Colonic mucosa (tissue), 4 donors: ENCODE measurements at places on chromosomes 7 and 10.

GRCh38 chr10:86344714-86345161 lies 21.9 kb downstream of the GRID1 start:
- DNase-seq = no peak

DNA sequence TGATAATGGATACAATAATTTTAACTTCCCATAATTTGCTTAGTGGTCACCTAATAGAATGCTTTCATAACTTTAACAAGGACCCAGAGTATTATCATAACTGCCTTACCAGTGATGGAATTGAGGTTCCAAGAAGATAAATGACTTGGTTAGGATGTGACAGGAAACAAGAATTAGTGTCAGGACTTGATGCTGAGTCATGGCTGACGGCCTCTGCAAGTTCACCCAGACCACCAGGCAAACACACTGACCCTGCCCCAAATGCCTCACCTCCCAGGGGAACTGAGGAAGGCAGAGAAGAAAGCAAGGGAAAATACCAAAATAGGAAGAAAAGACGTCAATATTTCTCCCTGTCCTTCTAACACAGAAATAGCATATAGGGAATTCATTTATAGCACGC lies 636.3 kb downstream of the PARD3 start:
- no peak for DNase-seq

DNA sequence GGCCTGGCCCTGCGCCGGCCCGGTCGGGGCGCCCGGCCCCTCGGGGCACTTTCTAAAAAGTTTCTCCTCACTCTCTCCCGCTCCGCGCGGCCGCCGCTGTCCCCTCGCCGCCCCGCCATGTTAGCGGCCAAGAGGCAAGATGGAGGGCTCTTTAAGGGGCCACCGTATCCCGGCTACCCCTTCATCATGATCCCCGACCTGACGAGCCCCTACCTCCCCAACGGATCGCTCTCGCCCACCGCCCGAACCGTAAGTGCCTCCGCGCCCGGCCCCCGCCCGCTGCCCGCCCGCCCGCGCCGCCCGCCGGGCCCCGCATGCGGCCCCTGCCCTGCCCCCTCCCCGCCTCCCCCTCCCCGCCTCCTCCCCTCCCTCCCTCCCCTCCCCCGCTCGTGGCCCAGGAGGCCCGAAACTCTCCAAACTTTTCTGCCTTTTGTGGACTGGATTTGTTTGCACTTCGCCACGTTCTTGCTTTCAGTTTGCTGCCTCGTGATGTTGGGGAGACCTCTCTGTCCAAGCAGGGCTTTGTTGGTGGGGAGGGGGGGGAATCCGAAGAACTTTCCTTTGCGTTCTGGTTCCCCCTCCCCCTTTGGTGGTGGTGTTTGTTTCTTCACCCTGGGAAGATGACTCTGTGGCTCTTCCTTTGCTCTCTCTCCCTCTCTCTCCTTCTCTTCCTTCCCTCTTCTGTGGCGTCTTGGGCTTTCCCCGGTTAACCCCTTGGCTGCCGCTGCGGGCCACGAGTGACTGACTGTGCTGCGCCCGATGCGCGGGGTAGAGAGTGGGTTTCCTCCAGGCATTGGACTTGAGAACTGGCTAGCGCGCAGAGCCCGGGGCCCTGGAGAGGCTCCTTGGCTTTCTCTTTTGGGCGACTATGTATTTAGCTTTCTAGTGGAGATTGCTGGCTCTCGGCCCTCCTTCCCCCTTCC lies 1.6 kb downstream of the TCF7L2 start:
- peak; percentile 68 for DNase-seq

DNA sequence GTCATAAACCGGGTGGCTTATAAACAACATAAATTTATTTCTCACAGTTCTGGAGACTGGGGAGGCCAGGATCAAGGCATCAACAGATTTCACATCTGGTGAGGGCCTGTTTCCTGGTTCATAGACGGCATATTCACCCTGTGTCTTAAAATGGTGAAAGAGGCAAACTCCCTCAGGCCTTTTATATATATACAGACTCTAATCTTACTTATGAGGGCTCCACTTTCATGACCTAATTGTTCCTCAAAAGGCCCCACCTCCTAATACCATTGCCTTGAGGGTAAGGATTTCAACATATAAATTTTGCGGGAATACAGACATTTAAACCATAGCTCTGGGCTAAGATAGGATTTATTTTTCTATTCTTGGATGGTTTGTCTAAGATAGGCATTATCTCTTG lies 187.2 kb downstream of the PPP1R3A start:
- DNase-seq = no peak

DNA sequence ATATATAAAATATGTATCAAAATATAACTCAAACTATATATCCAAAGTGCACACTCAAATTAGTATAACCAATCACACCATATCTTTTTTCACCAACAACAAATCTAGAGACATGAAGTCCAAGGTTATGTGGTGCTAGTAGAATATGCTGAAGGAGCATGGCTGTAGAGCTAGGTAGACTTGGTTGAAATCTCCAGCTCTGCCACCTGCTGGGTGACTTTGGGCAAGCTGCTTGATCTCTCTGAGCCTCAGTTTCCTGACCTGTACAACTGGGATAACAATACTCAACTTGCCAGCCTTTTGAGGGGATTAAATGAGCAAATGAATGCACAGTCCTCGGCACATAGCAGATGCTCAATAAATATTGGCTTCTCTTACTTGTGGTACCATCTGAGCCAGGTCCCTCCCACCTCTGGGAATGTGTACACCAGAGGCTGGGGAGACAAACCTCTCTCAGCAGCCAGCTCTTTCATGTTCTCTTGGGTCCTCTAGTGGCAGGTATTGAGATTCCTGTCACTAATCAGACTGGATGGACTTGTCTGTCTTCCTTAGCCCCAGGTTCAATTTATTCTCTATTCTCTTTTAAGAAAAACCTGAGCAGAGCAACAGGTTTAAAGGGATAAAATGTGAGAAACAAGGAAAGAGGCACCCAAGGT lies 94.3 kb upstream of the PDE1C start:
- no peak for DNase-seq

DNA sequence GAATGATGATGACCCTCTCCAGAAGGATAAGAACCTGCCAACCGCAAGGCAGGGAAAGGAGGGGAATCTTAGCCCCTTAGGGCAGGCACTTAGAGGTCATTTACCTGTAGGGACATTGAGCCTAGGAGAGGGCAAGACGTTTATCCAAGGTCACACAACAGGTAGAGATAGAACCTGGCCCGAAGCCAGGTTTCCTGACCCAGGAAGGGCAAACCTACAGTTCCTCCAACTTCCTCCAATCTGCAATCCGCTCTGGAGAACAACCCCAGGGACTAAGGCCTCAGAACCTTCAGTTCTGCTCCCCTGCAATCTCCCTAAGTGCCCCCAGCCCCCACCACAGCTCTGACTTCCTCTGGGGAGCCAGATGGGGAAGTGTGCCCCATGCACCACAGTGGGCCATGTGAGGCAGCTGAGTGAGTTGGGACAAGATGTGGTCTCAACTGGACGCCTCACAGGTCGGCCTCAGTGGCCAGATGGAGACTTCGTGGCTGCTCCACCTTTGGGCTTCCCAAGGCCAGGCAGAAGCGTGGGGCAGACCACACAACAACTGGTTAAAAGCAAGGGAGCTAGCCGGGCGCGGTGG lies 1.4 kb upstream of the PSAP start:
- peak; percentile 45 for DNase-seq

DNA sequence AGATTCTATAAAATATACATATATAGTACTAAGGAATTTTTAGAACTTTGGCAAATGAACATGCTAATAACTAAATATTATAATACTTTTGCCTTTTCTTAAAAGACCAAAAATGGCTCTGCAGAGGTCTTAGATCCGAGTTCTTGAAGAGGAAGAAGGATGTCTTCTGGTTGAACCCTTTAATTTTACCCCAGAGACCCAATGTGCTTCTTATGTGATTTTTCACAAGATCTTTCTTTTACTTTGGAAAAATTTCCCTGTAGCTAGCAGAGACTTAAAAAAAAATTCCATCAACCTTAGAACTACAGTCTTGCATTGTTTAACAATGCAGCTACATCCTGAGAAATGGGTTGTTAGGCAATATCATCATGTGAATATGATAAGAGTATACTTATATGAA lies 663.2 kb downstream of the PARD3 start:
- no peak for DNase-seq

DNA sequence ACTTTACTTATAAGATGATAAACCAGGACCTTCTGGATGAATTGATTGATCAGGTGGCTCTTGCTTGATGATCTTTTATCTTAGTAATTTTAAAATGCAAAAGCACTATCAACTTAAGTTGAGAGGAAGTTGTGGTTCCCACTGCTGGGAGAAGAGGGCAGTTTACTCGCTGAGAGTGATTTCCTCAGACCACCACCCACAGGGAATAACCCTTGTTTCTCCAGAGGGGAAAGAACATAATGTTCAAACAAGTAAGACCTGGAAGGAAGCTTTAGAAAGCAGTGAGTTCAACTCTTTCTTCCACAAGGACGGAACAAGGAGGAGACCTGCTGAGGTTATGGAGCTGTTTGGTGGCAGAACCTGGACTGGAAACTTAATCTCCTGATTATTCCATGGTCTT lies 138.7 kb downstream of the FAM204A start:
- DNase-seq = no peak

GRCh38 chr7:143392875-143393266 lies 11.7 kb downstream of the ZYX start:
- DNase-seq = no peak

DNA sequence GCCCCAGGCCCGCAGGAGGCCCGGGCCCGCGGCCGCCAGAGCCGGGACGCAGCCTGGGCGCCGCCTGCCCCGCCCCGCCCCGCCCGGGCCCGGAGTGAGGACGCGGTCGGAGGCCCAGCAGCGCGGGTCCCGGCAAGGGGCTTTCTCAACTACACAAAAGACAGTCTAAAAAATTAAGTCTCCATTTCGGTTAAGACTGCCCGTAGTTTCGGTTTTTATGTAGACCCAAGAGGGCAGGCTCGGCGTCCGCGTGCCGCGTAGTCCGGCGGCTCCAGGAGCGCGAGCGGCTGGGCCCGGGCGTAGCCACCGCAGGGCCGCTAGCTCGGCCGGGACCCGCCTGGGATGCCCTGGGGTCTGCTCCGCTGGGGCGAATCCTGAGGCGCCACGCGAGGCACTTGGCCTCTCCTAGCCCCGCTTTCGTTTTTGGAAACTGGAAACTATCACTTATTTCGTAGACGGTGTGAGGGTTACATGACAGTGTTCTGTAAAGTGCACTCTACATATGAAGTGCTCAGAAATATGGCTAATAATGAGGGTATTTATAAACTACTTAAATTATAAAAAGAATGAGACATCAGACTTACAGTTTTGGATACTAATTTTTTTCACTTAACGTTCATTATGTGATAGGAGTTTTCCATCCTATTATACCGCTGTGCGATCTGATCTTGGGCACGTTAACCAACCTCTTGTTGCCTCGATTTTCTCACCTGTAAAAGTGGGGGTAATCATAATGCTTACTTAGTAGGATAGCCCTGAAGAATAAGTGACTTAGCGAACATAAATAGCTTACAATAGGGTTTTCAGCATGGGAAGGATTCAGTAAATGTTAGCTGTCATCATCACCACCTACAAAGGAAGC lies 573 bp downstream of the BLVRA start:
- DNase-seq = peak; percentile 41

DNA sequence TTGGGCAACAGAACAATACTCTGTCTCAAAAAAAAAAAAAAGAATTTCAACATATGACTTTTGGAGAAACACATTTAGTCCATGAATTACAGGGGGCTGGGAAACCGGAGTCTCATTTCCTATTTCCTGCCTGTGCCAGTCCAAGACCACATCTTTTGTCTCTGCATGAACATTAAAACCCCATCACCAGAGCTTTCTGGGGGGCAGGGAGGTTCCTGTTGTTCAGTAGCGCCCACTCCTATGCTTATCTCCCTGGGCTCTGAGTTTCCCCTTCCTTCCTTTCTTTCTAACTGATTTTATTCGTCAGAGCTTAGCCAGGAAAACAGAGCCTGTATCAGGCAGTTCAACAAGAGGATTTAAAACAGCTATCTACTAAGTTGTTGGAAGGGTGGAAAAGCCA lies 119.3 kb downstream of the CALN1 start:
- DNase-seq = no peak

DNA sequence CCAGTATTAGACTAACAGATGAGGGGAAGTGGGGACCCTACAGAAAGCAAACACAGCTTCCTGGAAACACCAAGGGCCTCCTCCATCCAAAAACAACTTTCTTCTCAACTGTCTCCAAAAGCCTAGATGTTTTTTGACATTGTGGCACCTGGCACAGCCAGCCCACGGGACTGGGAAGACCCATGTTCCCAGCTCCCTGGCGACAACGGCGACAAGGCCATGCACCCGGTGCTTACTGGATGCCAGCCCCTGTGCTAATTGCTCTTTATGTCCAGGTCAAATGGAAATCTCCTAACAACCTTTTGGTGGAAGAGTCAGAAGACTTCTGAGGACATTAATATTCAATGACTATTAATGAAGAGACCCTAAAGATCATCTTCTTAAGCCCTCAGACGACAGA lies 7.1 kb downstream of the FGFR2 start:
- DNase-seq = no peak

- no peak for DNase-seq
Observed at GRCh38 chr7:40167291-40167690, 32.5 kb downstream of the SUGCT start.

DNA sequence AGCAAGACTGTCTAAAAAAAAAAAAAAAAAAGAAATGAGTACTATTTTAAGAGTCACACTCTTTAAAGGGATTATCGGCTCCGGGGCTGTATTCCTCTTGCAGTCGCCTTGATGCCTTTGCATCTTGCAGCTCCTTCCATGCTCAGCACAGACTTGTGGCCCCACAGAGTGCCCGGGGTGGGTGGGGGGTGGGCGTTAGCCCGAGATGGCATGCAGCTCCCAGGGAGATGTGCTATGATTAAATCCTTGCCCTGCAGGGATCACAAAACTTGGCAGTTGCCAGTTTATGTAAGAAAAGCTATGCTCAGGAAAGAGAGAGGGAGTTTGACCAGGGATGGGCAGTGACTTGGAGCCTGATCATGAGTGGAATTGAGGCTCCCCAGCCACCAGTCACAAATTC lies 81.9 kb downstream of the CCDC3 start:
- DNase-seq = no peak

- no peak for DNase-seq
Observed at GRCh38 chr7:116632384-116632783, 39.6 kb upstream of the MET start.

DNA sequence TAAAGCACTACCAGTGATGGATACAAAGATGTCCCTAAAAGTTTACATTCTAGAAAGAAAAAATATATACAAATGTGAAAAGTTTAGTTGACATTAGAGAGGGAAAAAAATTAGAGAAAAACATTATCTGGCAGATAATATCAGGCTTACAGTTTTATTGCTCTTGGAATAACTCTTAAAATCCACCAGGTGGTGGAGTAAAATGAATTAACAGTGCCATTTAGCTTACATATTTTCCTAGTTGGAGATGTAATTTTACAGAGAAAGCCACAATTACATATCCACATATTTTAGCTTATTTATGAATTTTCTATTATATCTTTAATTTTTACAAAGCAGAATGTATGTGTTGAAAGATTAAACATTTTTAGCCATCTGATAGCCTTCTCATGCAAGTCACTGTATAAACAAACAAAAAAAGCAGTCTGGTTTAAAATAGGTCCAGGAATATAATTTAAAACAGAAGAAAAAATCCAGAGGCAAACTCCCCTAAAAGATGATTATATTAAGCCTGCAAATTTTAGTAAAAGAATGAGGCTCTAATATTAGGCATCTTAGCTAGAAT lies 6.5 kb downstream of the CABCOCO1 start:
- no peak for DNase-seq
